CD4-positive, alpha-beta T cell treated with Interferon alpha-2 for 1 hour (primary cell): ENCODE measurements at places on chromosomes 16 and 17.

- DNase-seq, result no peak
Observed at GRCh38 chr16:47045023-47045422, 71.5 kb upstream of the DNAJA2 start.

- no peak for DNase-seq
Observed at GRCh38 chr16:86335266-86336172, 174.8 kb upstream of the FOXF1 start.

GRCh38 chr17:74569020-74570003 is 2.0 kb upstream of the CD300H start:
- peak; percentile 81 for DNase-seq

- DNase-seq, result no peak
Observed at GRCh38 chr17:55037828-55038227, 69.3 kb downstream of the STXBP4 start.

- no peak for DNase-seq
Observed at GRCh38 chr17:51200295-51200694, 34.1 kb downstream of the NME2 start.

GRCh38 chr17:71558901-71559300 is 561.9 kb upstream of the SOX9 start:
- no peak for DNase-seq

- peak; percentile 60 for DNase-seq
Observed at GRCh38 chr17:40541060-40541872, 24.0 kb downstream of the CCR7 start.

DNA sequence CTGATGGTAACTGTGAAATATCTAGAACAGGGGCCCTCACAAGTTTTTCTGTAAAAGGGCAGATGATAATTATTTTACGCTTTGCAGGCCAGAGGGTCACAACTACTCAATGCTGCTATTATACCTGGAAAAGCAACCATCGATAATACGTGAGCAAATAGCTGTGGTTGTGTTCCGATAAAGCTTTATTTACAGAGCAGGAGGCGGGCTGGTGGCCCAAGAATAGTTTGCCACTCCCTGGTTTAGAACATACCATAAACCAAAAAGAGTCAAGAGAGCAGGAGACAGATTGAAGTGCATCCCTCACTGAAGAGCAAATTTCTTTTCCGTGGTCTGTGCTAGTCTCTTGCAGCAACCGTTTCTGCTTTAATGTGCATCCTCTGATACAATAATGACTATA is 77.9 kb upstream of the DYNLRB2 start:
- no peak for DNase-seq

DNA sequence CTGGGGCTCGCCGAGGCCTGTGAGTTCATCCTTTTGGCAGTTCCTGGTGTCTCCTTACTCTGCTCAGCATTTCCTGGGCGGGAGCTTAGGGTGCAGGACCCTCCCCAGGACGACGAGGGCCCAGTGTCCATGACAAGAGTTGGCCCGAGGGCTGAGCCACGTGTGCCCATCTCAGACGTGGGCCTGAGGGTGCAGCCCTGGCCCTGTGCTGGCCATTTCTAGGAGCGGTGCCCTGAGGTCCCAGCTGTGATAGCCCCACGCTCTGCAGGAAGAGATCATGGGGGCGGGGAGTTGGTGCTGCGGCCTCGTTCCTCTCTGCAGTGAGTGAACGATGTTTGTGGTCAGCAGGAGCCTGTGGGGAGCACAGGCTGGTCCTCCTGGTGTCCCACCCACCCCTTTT is 6.0 kb upstream of the MC1R start:
- no peak for DNase-seq

GRCh38 chr16:69892378-69892777 is 58.8 kb upstream of the CLEC18A start:
- DNase-seq, result no peak

DNA sequence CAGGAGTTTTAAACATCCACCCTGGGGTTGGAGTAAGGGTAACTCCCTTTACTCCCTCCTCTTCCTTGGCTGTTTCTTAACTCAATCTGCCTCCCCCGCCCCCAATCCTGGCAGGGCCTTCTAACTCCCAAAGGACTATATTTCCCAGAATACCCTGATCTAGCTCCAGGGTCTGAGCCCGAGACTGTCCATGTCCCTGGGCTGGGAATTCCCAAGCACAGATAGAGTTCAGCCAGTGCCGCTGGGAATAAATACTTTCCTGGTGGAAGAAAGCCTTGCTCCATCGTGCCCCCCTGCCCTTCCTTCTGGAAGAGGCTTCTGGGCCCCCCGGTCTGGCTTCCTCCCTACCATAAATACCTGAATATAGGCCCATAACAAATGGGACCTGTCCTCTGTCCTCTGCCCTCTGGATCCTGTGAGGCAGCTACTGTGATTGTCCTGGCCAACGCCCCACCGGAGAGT is 10.2 kb downstream of the BAHCC1 start:
- DNase-seq, result no peak

GRCh38 chr17:45127207-45127547 is 5.1 kb downstream of the PLCD3 start:
- DNase-seq, result no peak

DNA sequence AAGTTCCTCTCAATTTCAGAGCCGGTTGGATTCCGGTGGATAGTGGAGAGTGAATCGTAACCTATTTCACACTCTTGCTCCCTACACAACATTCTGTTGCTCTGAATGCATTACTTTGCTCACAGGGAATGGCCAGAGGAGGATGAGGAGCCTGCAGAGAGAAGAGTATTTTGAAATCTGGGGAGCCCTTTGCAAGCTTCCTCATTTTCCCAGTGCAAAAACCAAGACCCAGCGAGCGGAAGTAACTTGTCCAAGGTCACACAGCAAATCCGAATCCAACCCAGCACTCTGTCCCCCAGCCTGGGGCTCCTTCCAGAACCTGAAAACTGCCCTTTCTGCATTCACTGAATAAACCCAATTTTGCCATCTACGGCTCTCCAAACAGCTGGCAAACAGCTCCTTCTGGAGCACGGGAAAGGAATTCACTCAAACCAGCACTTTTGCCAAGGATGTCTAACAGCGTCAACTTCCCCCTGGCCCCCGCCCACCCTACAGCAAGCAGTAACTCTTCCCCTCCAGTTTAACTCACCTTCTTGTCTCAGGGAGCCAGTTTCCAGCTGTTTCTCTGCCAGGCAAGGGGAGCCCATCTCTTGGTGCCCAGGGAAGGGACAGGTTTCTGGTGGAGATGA is 557 bp downstream of the KCNG4 start:
- no peak for DNase-seq

- DNase-seq, result no peak
Observed at GRCh38 chr16:19382084-19382801, 35.4 kb upstream of the TMC5 start.

GRCh38 chr16:31213877-31214707 is at the start of gene TRIM72:
TRIM72 (plus strand) TSS chr16:31214119; CDS start chr16:31214739, 620 bp downstream.
- DNase-seq, result no peak

DNA sequence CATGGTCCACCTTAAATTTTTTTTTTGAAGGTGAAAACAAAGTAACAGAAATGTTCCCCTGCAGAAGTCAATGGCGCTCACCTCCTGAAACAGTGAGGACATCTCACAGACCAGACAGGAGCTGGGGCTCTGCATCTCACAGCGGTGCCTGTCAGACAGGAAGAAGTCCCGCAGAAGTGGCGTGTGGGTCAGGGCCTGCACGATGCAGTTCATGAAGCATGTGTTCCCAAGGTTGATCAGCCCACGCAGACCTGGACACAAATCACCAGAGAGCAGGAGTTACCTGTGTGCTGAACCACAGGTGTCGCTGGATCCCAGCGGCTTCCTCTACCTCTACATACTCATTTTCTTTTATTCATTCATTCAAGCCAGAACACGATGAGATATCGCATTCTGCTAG is 24.9 kb downstream of the USP22 start:
- DNase-seq, result no peak

- DNase-seq, result no peak
Observed at GRCh38 chr16:87052506-87052905, 264.7 kb downstream of the C16orf95 start.

DNA sequence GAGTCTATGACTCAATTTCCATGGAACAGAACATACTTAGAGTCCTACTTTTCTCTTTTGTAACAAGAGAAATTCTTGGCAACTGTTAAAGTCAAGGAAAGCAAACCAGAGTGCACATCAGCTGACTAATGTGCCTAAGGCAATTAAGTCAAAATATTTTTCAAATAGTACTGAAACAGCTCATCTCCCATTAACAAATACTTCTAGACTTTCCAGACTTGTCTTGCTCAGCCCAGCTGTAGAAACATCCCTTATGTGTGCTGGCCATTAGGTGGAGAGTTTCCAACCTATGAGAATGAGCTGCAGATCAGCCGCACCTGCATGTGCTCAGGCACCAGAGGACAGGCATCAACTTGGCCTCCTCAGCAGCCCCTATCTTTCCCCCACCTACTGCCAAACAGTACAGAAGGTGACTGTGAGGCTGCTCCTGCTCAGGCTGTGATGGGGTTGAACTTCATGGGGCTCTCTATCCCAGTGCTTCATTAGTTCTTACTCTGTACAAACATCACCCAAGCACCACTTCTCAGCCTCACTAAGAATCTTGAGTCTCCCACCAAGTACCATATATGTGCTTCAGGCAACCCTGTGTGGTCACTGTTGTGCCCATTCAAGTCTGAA is 32.2 kb downstream of the TEX2 start:
- no peak for DNase-seq

DNA sequence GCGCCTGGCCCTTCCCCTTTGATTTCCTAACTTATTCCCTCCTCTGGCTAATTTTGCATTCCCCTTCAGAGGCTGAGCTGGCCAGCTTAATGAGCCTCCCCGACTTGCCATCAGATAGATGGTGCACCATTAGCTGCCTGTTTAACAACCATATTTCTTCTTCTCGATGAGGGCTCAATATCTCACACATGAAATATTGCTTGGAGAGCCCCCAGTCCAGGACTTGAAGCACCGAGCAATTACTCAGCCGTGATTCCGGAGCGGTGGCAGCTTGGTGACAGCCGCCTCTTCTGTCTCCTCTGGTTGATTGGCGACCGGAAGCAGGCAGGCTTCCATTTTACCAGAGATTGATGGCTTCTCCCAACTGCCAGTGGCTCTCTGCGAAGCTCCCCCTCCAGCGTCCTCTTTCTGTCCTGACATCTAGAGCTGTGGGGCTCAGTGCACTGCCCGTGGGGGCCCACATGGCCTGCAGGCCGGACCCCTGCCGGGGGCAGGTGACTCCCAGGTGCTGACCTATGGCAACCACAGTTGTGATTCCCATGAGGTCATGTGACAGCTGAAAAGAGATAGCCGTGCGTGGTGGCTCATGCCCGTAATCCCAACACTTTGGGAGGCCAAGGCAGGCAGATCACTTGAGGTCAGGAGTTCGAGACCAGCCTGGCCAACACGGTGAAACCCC is 133.7 kb upstream of the SEC14L1 start:
- no peak for DNase-seq

DNA sequence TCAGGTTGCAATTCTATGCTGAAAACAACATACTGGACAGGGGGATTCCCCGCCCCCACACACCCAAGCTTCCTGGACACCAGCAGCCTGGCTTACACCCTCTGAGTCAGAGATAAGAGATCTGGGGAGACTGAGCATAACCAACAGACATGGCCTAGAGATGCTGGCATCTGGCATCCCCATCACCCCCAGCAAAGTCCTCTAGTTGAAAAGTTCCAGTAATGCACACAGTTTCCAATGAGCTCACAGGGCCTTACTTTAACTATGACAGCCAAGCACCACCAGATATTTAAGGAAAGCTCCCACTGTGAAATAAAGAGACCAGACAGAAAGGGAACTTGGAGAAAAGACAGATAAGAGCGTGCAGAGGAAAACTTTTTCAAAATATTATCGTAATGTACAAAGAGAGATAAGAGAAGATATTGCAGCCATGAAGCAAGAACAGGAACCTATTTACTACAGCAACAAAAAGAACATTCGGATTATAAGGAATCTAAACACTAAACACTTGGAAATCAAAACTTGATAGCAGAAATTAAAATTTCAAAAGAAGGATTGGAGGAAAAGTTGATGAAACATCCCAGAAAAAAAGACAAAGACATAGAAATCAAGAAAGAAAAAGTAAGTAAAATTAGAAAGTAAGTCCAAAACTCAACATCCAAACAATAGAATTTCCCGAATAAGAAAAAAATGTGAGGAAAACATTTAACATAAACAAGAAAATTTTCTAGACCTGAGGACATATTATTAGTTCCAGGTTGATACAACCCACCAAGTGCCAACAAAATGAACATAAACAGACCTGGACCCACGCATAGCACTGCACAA is 17.2 kb upstream of the ALOX15 start:
- DNase-seq, result no peak

DNA sequence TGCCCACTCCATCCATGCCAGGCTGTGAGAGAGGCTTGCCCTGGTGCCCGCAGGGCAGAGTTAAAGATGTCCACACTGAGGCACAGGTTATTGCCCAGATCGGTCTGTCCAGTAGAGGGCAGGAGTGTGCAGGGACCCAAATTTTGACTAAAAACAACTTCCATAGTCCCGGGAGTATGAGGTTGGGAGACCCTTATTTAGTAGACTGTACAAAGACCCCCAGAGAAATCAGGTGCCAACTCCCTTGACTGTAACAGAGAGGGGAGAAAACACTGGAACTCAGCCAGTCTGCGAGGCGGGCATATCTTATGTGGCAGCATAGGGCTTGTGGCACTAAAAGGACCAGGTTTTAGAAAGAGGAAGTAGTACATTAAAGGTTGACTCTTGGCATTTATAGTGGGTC is 43.4 kb downstream of the HNF1B start:
- peak; percentile 26 for DNase-seq

DNA sequence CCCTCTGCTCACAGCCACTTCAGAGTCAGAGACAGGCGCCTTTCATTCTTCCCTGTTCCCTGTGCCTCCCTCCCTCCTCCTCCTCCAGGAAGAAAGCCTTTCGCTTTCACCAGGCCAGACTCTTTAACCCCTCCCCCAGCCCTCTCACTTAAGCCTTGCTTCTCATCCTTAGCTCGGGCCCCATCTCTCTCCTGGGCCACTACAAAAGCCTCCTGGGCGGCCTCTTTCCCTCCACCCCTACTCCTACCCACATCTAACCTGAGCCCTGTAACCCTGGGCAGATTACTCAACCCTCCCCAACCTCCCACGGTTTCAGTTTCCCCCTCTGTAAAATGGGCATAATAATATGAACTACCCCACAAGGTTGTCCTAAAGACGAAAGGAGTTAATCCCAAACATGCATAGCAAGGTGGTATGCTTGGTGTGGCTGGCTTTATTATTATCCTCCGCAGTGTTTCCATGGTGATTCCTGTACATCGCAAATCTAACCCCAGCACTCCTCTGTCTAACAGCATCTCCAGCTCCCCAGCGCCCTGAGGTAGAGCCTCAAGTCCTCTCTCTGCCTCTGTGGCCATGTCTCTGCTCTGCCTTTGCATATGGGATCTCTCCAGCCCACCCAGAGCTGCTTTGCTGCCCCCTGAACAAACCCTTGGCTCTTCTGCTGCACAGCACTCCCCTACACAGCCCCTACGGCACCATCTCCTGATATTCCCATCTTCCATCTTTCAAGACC is 17.7 kb downstream of the PIMREG start:
- DNase-seq, result no peak

DNA sequence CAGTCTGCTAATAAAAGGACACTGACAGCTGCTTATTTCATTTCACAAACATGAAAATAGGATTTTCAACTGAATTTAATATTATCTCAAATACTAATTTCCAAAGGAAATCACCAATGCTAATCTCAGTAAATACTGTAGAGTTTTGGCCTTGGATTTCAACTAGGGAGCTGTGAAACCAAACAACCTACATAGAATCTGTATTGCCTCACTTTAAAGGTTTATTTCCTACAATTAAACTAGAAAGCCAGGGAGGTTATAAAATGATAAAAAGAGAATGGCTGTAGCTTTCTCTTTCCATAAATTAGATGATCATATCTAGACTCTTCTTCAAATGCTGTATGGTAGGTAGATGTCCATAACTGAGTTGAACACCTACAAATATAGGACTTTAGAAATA is 82.8 kb downstream of the SKAP1 start:
- DNase-seq, result no peak

- DNase-seq, result no peak
Observed at GRCh38 chr17:75485688-75486087, 29.3 kb downstream of the TMEM94 start.
